Upper lobe of left lung (tissue), 6 donors: ENCODE measurements at places on chromosomes 6 and 20.

DNA sequence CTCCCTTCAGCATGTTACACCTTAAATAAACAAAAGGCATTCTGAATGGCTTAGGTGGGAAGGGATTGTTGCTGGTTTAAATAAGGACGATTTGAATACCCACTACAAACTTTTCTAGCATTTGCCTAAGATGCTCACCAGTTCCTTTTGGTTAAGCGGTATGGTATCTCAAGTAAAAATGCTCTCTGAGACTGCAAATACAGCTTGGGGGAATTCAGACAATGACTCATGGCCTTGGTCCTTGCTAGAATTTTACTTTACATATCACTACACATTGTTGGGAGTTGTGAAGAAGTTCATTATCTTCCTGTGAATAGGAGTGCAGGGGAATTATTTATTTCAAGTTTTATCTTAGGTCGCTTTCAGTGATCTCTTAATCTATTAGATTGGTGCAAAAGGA lies 670.7 kb downstream of the UTRN start:
- DNase-seq = no peak
- H3K27ac ChIP-seq = no peak overlapping the region
- no peaks in the 10 kb centered on the region for H3K4me1 ChIP-seq
- H3K36me3 ChIP-seq = no peaks in the 10 kb centered on the region

- no peaks in the 10 kb centered on the region for H3K36me3 ChIP-seq
- DNase-seq = no peak
- no peaks in the 10 kb centered on the region for H3K27me3 ChIP-seq
- no peak overlapping the region for H3K4me3 ChIP-seq
- H3K27ac ChIP-seq = peak overlapping the region; percentile 41
Measured at GRCh38 chr6:133756078-133756695, 132.7 kb upstream of the TCF21 start.

DNA sequence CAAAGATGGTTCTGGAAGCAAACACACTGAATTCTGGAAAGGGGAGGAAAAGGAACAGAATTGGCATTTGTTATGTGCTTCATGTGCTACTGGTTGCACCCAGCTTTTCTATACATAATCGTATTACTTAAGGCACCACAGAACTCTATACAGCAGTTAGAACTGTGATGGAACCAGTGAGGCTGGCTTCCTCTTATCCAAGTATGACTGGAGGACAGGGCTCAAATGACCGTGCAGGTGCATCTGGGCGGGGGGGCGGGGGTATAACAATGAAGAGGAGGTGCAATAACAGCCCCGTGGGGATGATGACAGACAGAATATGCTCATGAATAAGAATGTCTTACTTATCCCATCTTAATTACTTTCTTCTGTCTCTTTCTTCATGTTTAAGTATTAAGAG lies 144.2 kb downstream of the BTBD9 start:
- no peaks in the 10 kb centered on the region for H3K27me3 ChIP-seq
- DNase-seq = no peak
- no peak overlapping the region for H3K27ac ChIP-seq
- no peak overlapping the region for H3K4me3 ChIP-seq
- H3K36me3 ChIP-seq = no peaks in the 10 kb centered on the region

GRCh38 chr6:31579546-31580437 lies 2.4 kb downstream of the LTB start:
- H3K27ac ChIP-seq = peak overlapping the region; percentile 91
- H3K4me1 ChIP-seq = peaks cover 15% of the 10 kb centered on the region
- no peak for DNase-seq
- no peaks in the 10 kb centered on the region for H3K27me3 ChIP-seq

DNA sequence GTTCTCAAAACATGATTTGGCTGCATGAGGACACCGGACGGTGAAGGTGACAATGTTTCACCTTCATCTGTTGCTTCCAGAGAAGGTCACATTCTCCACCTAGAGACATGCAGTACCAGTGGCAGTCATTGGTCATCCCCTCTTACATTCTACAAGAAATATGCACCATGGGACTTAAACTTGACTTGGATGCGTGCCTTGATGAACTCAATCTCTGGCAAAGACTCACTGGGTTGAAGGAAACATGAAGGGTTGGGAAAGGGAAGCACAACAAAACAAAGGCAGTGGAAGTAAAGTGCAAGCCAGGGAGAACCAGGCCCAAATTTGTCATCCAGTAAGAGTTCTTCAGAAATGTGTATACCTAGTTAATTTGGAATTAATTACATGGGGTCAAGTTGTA lies 39.4 kb upstream of the ARMH2 start:
- no peaks in the 10 kb centered on the region for H3K27me3 ChIP-seq
- H3K27ac ChIP-seq = no peak overlapping the region
- H3K4me3 ChIP-seq = no peak overlapping the region
- no peaks in the 10 kb centered on the region for H3K4me1 ChIP-seq

DNA sequence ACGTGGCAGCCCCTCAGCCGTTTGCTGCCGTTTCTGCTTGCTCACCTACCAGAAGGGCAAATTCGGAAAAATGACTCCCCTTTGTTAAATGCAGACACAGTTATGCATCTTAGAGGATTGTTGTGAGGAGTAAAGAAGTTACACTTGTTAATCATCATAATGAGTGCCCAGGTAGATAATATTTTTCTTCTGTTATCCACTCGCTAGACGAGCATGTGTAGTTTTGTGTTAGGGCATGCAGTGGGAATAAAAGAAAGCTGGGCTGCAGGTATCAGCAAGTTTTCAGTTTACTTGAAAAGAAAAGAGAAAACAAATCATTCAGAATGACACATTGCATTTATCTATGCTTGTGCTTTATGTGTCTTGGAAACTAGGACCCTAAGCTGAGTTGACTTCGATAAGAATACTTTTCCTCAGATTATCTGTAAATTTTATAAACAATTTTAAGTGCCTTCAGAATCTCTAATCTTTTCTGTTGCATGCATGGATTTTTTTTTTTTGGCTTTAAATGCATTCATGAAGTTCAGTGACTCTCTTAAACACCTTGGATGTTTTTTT lies 365.3 kb downstream of the QKI start:
- no peaks in the 10 kb centered on the region for H3K4me1 ChIP-seq
- H3K27me3 ChIP-seq = no peaks in the 10 kb centered on the region
- no peaks in the 10 kb centered on the region for H3K36me3 ChIP-seq

DNA sequence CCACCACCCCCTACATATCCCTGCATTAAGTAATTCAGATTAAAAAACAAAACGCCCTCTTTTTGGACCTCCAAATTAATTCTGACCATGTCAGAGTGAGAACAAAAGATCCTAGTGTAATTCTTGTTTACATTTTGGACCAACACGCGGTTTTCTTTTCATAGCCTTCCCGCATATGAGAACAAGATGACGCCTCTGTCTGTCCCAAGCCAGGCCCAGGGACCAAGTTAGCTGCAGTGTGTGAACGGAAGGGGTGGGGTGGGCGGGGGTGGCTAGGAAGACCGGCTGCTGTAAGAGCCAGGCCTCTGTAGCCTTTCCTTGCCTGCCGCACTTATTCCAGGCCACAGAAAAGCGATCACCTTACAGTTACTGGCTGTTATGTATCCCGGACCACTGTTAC lies 68.0 kb downstream of the PLCG1 start:
- H3K4me3 ChIP-seq = no peak overlapping the region
- no peak overlapping the region for H3K27ac ChIP-seq
- H3K27me3 ChIP-seq = no peaks in the 10 kb centered on the region
- DNase-seq = no peak

DNA sequence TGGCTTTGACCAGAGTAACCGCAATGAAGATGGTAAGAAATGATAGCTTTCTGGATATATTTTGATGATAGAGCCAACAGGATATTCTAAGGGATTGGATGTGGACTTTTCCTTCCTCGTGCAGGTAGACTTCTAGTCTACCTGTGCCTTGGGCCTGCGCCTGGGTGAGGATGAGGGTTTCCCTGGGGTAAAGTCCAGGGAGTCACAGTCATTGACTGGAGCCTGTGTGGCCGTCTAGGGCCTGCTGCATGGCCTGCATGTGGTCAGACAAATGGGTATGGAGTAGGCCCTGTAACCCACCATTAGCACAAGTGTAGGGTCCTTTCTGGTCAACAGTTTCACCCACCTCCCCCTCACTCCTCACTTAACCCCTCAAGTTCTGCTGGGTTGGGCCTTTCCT lies 12.7 kb upstream of the CHMP4B start:
- no peaks in the 10 kb centered on the region for H3K27me3 ChIP-seq
- no peak overlapping the region for H3K27ac ChIP-seq
- no peak overlapping the region for H3K4me3 ChIP-seq
- no peak for DNase-seq

- peaks cover 16% of the 10 kb centered on the region for H3K4me1 ChIP-seq
- H3K36me3 ChIP-seq = no peaks in the 10 kb centered on the region
- no peaks in the 10 kb centered on the region for H3K27me3 ChIP-seq
- H3K27ac ChIP-seq = no peak overlapping the region
- DNase-seq = no peak
Measured at GRCh38 chr20:11216451-11217314, 542.9 kb upstream of the JAG1 start.

GRCh38 chr20:43187476-43188233 lies 2.1 kb downstream of the PTPRT start:
- no peaks in the 10 kb centered on the region for H3K36me3 ChIP-seq
- H3K4me3 ChIP-seq = no peak overlapping the region

GRCh38 chr20:2799271-2799670 lies 1.2 kb downstream of the CPXM1 start:
- H3K27me3 ChIP-seq = no peaks in the 10 kb centered on the region
- no peak overlapping the region for H3K4me3 ChIP-seq
- no peak for DNase-seq
- no peak overlapping the region for H3K27ac ChIP-seq
- H3K4me1 ChIP-seq = peaks cover 21% of the 10 kb centered on the region

DNA sequence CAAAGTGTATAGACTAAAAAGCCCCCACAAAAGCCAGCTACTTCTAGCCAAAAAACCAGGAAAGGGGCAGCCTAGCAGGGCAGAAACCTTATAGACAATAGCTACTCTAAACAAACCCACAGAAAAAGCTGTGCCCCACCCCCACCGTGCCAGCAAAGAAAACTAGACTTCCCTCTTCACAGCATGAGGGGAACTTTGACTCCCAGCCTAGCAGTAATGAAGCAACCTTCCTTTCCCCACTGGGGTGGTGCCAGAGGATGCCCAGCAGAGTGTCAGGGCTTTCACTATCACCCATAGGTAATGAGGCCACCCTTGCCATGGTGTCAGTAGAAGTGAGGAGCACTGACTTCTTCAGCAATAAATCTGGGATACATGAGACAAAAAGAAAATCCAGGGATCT lies 99.0 kb upstream of the LGSN start:
- H3K27me3 ChIP-seq = no peaks in the 10 kb centered on the region
- DNase-seq = no peak
- no peaks in the 10 kb centered on the region for H3K36me3 ChIP-seq
- no peak overlapping the region for H3K4me3 ChIP-seq
- H3K4me1 ChIP-seq = no peaks in the 10 kb centered on the region

GRCh38 chr6:37259191-37259590 lies 1.2 kb upstream of the TMEM217 start:
- peaks cover 19% of the 10 kb centered on the region for H3K4me1 ChIP-seq
- H3K36me3 ChIP-seq = no peaks in the 10 kb centered on the region
- no peak overlapping the region for H3K27ac ChIP-seq
- no peaks in the 10 kb centered on the region for H3K27me3 ChIP-seq
- no peak for DNase-seq
- H3K4me3 ChIP-seq = no peak overlapping the region

GRCh38 chr20:6768228-6769140 lies 998 bp downstream of the BMP2 start:
- peaks cover 8% of the 10 kb centered on the region for H3K4me1 ChIP-seq
- H3K36me3 ChIP-seq = peaks cover 3% of the 10 kb centered on the region
- H3K27me3 ChIP-seq = no peaks in the 10 kb centered on the region
- DNase-seq = peak; percentile 29
- peak overlapping the region; percentile 79 for H3K27ac ChIP-seq

- no peaks in the 10 kb centered on the region for H3K4me1 ChIP-seq
- no peaks in the 10 kb centered on the region for H3K27me3 ChIP-seq
- no peaks in the 10 kb centered on the region for H3K36me3 ChIP-seq
- H3K27ac ChIP-seq = no peak overlapping the region
- H3K4me3 ChIP-seq = no peak overlapping the region
Measured at GRCh38 chr6:82178759-82179112, 68.8 kb downstream of the IBTK start.

GRCh38 chr6:5634525-5634924 lies 372.2 kb downstream of the NRN1 start:
- H3K36me3 ChIP-seq = no peaks in the 10 kb centered on the region
- DNase-seq = no peak
- H3K27me3 ChIP-seq = no peaks in the 10 kb centered on the region
- no peaks in the 10 kb centered on the region for H3K4me1 ChIP-seq
- no peak overlapping the region for H3K27ac ChIP-seq

GRCh38 chr6:39791311-39791710 lies 865 bp upstream of the DAAM2 start:
- no peaks in the 10 kb centered on the region for H3K27me3 ChIP-seq
- H3K4me1 ChIP-seq = peaks cover 11% of the 10 kb centered on the region
- H3K4me3 ChIP-seq = no peak overlapping the region
- no peak overlapping the region for H3K27ac ChIP-seq
- DNase-seq = peak; percentile 38
